Aorta (tissue), 5 donors: ENCODE measurements at places on chromosomes 4 and X. TPM values are rescaled to one million over a fixed set of nuclear protein-coding genes. Genes with fewer than 3 reads are reported as not detected.

The TCEAL3 gene
- 77.3 TPM for total RNA-seq

The ANXA3 gene
- total RNA-seq = 10.2 TPM

The LPAR4 gene
- 0.62 TPM for total RNA-seq

The ADAM29 gene
- not detected for total RNA-seq

The ZFYVE28 gene
- 10.8 TPM for total RNA-seq

The TTC29 gene
- not detected for total RNA-seq

The APLN gene
- 24.0 TPM for total RNA-seq

The FANCB gene
- 2.0 TPM for total RNA-seq

The BST1 gene
- 13.7 TPM for total RNA-seq

The H2AZ1 gene
- total RNA-seq = 99.2 TPM

The TLR2 gene
- total RNA-seq = 55.7 TPM

The LGI2 gene
- total RNA-seq = 10.3 TPM

The ZMAT1 gene
- 14.8 TPM for total RNA-seq

The IBSP gene
- 2.6 TPM for total RNA-seq

The CC2D2A gene
- total RNA-seq = 26.4 TPM

DNA sequence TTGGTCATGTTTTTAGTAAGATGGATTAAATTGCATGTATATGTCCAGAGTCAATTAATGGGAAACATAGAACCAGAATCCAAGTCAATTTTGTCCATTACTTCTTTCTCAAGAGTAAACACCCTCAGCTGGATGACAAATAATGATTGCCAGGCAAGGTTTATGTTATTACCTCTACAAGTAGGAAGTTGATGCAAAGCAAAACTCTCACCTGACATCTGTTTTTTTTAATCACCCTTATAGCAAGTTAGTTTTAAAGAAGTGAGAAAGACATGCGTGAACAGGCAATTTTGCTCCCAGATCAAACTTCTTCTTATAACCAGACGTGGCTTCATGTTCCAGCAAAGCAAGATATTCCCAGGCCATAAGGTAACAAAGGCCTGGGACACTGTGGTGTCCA lies 348.5 kb upstream of the FTHL17 start:
- no peak for DNase-seq
- no peaks in the 10 kb centered on the region for H3K27me3 ChIP-seq
- H3K4me1 ChIP-seq = no peaks in the 10 kb centered on the region
- no peak overlapping the region for H3K27ac ChIP-seq

GRCh38 chr4:7341491-7342222 lies 93.1 kb downstream of the PSAPL1 start:
- H3K27me3 ChIP-seq = no peaks in the 10 kb centered on the region
- no peaks in the 10 kb centered on the region for H3K36me3 ChIP-seq
- no peak overlapping the region for H3K4me3 ChIP-seq
- H3K27ac ChIP-seq = no peak overlapping the region
- H3K4me1 ChIP-seq = no peaks in the 10 kb centered on the region

- H3K4me3 ChIP-seq = no peak overlapping the region
- H3K36me3 ChIP-seq = no peaks in the 10 kb centered on the region
- peaks cover 2% of the 10 kb centered on the region for H3K4me1 ChIP-seq
- DNase-seq = no peak
- no peak overlapping the region for H3K27ac ChIP-seq
Observed at GRCh38 chr4:168584321-168584771, 87.5 kb downstream of the PALLD start.

GRCh38 chr4:185384930-185385331 lies 10.8 kb downstream of the LRP2BP start:
- no peaks in the 10 kb centered on the region for H3K36me3 ChIP-seq
- no peaks in the 10 kb centered on the region for H3K4me1 ChIP-seq
- no peak for DNase-seq
- no peak overlapping the region for H3K4me3 ChIP-seq
- H3K27ac ChIP-seq = no peak overlapping the region

DNA sequence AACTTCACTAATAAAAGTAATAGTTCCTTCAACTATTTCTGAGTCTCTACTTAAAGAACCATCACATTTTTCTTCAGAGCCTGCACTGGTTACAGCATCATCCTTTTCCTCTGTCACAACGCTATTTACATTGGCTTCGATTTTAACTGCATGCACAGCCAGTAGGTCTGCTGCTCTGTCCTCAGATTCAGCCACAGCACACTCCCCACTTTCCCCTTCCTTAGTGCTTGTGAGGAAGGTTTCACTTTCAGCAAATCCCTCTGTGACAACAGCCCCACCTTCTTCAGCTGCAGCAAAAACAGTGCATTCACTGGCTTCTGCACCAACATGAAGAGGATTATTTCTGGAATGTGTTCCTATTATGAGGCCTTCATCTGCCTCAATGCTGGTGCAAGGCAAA lies 25.7 kb downstream of the BOD1L1 start:
- no peak overlapping the region for H3K27ac ChIP-seq
- no peak for DNase-seq
- H3K4me1 ChIP-seq = no peaks in the 10 kb centered on the region
- no peak overlapping the region for H3K4me3 ChIP-seq
- no peaks in the 10 kb centered on the region for H3K36me3 ChIP-seq

DNA sequence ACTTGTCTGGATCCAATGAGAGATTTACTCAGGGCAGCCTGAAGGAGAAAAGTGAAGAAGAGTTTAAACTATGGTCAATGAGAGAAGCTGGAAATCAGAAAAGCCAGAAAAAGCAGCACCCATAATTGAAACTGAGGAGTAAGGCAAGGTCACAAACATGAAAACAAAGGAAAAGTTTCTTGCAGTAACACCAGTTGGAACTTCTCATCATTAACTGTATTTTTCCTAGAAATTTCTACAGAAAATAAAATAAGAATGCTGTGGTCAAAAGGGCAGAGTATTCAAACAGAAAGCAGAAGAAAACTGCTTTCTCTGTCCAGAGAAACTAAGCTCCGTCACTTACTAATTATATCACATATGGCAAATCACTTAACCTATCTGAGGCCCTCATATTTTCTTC lies 102.2 kb downstream of the OR13H1 start:
- no peak overlapping the region for H3K27ac ChIP-seq
- DNase-seq = no peak
- no peak overlapping the region for H3K4me3 ChIP-seq
- H3K36me3 ChIP-seq = no peaks in the 10 kb centered on the region
- no peaks in the 10 kb centered on the region for H3K4me1 ChIP-seq

- no peak overlapping the region for H3K27ac ChIP-seq
- no peaks in the 10 kb centered on the region for H3K27me3 ChIP-seq
- no peak for DNase-seq
- H3K4me3 ChIP-seq = no peak overlapping the region
- H3K36me3 ChIP-seq = no peaks in the 10 kb centered on the region
- no peaks in the 10 kb centered on the region for H3K4me1 ChIP-seq
Observed at GRCh38 chr4:56220261-56220660, 167.0 kb downstream of the AASDH start.

DNA sequence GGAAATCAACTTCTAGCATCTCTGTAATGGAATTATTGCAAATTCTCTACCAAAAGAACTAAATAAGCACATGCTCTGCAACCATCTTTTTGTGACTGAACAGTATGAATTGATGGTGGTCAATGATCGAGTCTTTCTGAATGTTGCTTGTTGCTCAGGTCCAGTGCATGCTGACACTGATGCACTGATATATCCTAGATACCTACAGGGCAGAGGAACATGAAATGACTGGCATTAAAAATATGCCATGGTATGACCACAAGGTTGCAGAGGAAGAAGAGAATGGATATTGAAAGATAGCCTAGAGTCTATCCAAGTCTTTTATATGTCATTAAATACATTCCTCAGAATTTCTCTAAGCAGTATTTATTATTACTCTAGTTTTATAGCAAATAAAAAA lies 692.8 kb upstream of the TENM3 start:
- H3K4me3 ChIP-seq = no peak overlapping the region
- DNase-seq = no peak
- H3K36me3 ChIP-seq = no peaks in the 10 kb centered on the region
- no peaks in the 10 kb centered on the region for H3K4me1 ChIP-seq
- no peak overlapping the region for H3K27ac ChIP-seq
- no peaks in the 10 kb centered on the region for H3K27me3 ChIP-seq

DNA sequence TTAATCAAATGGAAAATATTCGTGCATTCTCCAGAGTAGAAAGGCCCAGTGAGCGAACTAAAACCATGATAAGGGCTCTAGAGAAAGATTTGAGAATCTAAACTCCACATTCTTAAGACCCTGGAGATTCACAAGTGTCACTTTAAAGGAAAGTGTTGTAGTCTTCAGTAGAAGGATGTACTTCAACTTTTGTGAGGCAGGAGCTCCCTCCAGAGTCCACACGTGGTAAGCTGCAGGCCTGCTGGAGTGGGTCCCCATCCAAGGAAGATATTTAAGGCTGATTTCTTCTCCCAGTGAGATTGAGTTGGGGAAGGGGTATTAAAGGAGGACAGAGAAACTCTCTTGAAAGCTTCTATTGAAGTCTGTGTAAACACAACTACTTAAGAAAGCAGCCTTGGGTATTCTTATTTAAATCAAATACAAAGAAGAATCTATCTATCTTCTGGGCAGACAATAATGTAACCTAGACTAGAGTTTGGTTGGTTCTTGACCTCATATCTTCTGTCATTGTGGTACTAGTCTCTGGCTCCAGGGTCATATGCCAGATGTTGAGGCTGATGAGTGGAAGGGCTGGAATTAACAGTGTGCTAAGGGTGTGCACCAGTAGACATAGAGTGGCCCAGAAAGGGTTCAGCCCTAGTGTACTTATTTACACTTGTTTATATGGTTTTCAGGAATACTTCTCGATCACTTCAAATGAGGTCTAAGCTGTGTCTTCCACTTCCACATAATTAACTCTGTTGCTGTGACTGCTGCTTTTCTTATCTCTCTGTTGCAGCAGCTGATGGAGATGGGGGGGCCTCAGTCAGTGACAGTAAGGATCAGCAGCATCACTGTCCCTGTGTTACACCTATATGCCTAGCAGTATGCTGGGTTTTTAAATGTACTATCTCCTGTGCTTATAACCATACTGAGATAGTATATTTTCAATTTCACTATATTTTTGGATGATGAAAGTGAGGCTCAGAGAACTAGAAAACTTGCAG lies 76.1 kb downstream of the HMGB2 start:
- H3K4me1 ChIP-seq = no peaks in the 10 kb centered on the region
- DNase-seq = peak; percentile 76

GRCh38 chr4:1616557-1616930 lies 67.6 kb downstream of the FAM53A start:
- no peaks in the 10 kb centered on the region for H3K27me3 ChIP-seq
- no peak overlapping the region for H3K4me3 ChIP-seq
- no peaks in the 10 kb centered on the region for H3K4me1 ChIP-seq

DNA sequence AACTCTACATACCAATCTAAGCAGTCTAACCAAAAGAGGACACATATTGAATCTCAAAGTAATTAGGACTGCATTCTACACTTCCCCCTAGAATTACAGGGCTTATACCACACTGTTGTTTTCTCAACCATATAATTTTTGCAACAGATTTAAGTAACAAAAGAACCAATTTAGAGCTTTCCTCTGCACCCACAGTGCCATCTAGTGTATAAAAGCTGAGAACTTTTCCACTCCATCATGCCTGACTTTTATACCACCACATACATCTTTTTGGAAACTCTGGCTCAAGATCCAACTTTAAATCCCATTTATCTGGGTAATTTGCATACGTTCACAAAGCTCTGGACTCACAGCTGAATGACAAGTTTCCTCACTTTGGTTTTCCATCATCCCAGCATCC lies 99.5 kb downstream of the EFHC2 start:
- no peaks in the 10 kb centered on the region for H3K36me3 ChIP-seq
- no peak overlapping the region for H3K4me3 ChIP-seq
- no peaks in the 10 kb centered on the region for H3K4me1 ChIP-seq
- H3K27me3 ChIP-seq = no peaks in the 10 kb centered on the region
- no peak for DNase-seq

GRCh38 chr4:39319676-39320075 lies 46.5 kb downstream of the RFC1 start:
- H3K36me3 ChIP-seq = peaks cover 2% of the 10 kb centered on the region
- no peaks in the 10 kb centered on the region for H3K4me1 ChIP-seq
- H3K27ac ChIP-seq = no peak overlapping the region
- no peak for DNase-seq
- no peaks in the 10 kb centered on the region for H3K27me3 ChIP-seq
- no peak overlapping the region for H3K4me3 ChIP-seq

- H3K4me1 ChIP-seq = no peaks in the 10 kb centered on the region
- no peaks in the 10 kb centered on the region for H3K27me3 ChIP-seq
- no peaks in the 10 kb centered on the region for H3K36me3 ChIP-seq
- peak overlapping the region; percentile 58 for H3K4me3 ChIP-seq
Observed at GRCh38 chr4:139015948-139016471, 429 bp downstream of the NOCT start.

- H3K4me1 ChIP-seq = no peaks in the 10 kb centered on the region
- no peak overlapping the region for H3K4me3 ChIP-seq
- peaks cover 2% of the 10 kb centered on the region for H3K36me3 ChIP-seq
- no peaks in the 10 kb centered on the region for H3K27me3 ChIP-seq
- H3K27ac ChIP-seq = no peak overlapping the region
- no peak for DNase-seq
Observed at GRCh38 chr4:24842356-24842755, 47.0 kb downstream of the SOD3 start.

GRCh38 chrX:41588271-41588670 lies 100.5 kb upstream of the GPR34 start:
- no peaks in the 10 kb centered on the region for H3K36me3 ChIP-seq
- H3K27ac ChIP-seq = peak overlapping the region; percentile 7
- H3K4me3 ChIP-seq = peak overlapping the region; percentile 48

- no peaks in the 10 kb centered on the region for H3K4me1 ChIP-seq
- no peak overlapping the region for H3K27ac ChIP-seq
- H3K36me3 ChIP-seq = peaks cover 2% of the 10 kb centered on the region
- DNase-seq = no peak
- no peaks in the 10 kb centered on the region for H3K27me3 ChIP-seq
Observed at GRCh38 chrX:56281789-56282188, 49.6 kb downstream of the KLF8 start.

- no peak for DNase-seq
- peak within 1 kb of the TSS; percentile 76 for H3K4me3 ChIP-seq
- H3K36me3 ChIP-seq = no peaks in the 10 kb centered on the region
- H3K4me1 ChIP-seq = no peaks in the 10 kb centered on the region
- peak within 1 kb of the TSS; percentile 48 for H3K27ac ChIP-seq
Observed at GRCh38 chr4:70721747-70722146, at the start of gene RUFY3. RUFY3 (plus strand) TSS chr4:70721964; CDS start chr4:70722574, 610 bp downstream.

DNA sequence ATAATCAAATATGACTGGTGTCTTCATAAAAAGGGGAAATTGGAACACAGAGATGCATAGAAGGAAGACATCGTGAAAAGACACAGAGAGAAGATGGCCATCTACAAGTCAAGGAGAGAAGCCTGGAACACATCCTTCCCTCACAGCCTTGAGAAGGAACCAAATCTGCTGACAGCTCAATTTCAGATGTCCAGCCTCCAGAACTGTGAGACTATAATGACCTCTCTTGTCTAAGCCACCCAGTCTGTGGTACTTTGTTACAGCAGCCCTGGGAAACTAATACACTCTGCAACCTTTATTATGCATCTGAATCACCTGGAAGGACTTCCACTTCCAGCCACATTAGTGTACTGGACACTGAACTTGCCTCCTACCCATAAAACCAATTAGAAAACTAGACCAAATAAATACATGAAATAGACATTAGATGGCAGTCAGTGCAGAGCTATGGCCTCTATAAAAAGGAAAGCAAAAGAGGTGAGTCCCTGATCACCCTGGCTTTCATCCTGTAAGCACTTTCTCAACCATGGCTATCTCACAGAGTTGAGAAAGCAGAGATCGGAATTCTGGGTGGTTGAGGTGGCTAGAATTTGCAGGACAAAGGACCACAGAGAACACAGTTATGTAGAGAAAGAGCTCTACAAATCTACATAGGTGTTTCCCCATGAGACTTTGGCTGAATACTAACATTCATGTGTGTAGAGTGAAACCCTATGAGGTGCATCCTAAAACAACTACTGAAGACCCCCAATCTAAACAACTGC lies 25.7 kb downstream of the GAB3 start:
- H3K4me1 ChIP-seq = peaks cover 2% of the 10 kb centered on the region
- H3K36me3 ChIP-seq = no peaks in the 10 kb centered on the region
- H3K4me3 ChIP-seq = no peak overlapping the region
- no peak for DNase-seq
